ENCODE measurements at places on chromosomes 2 and 18. TPM values are rescaled to one million over a fixed set of nuclear protein-coding genes. Genes with fewer than 3 reads are reported as not detected.

GRCh38 chr2:134200036-134200618 lies 53.7 kb upstream of the MGAT5 start:
- no peak for DNase-seq

DNA sequence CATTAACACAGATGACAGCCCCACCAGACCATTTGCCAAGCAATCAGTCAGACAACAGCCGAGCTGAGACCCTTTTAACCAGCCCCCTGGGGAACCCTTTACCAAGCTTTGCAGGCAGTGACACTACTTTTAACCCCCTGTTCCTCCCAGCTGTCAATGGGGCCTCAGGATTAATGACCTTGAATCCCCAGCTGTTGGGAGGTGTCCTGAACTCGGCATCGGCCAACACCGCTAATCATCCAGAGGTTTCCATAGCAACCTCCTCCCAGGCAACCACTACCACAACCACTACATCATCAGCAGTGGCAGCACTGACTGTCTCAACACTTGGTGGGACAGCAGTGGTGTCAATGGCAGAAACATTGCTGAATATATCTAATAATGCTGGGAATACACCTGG lies 160.9 kb upstream of the EPC2 start:
- no peak for DNase-seq

DNA sequence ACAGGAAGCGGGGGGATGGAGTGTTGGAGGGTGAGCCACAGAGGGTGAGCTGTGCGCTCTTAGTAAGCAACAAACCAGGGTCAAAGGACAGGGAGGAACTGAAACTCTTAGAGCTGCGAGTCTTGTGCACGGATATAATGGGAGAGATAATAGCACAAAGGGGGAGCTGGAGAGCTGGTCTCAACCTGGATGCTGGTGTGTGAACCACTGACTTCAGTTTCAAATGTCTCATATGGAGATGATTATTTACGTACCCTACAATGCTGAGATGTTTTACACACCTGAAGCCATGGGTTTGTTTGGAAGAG lies 35.9 kb downstream of the PTGR3 start:
- no peak for DNase-seq

- no peak for DNase-seq
Measured at GRCh38 chr18:63087421-63088230, 231.9 kb downstream of the BCL2 start.

- DNase-seq = no peak
Measured at GRCh38 chr2:71306762-71307161, 24.8 kb upstream of the ZNF638 start.

- no peak for DNase-seq
Measured at GRCh38 chr2:105338020-105338385, 663 bp downstream of the C2orf49 start.

DNA sequence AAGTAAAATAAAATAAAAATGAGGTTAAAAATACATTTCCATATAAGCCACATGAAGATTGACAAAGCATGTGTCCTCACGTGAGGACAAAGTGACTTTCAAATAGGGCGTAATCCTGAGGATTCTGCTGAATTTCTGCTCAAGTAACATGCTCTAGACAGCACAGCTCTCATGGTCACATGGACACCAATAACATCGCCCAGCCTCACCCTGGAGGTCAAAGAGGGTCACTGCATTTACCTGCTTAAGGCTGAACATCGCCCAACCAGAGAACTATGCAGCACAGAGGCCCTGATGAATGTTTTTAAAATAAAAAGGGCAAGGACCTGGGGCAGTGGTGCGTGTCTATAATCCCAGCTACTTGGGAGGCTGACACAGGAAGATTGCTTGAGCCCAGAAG lies 30.2 kb downstream of the TGFBRAP1 start:
- DNase-seq = no peak

- no peak for DNase-seq
Measured at GRCh38 chr18:8657050-8657820, 48.0 kb downstream of the RAB12 start.

ASB18 gene
- total RNA-seq = not detected

FRZB gene
- 3.0 TPM for total RNA-seq

NTSR2 gene
- 0.87 TPM for total RNA-seq

Measured in tibial nerve (tissue), 4 donors.